ENCODE measurements at places on chromosomes 6 and 20.

DNA sequence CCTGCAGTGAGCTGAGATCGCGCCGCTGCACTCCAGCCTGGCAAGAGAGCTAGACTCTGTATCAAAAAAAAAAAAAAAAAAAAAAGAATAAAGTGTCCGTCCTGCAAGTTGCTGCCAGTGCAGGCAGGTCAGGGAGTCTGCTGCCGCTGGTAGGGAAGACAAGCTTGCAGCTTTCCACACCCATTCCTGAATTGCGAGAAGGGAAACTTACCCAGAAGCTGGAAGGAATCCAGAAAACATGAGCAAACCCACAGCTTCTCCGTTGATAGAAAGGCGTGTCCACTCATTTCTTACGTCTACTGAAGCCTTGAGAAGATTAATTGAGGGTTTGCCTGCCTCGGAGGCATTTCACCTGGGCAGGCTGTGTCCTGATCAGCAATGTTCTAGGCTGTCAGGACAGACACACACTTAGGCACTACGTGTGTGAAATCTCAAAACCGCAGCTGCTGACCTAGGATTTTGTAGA, 61.6 kb upstream of the DSP start:
- DNase-seq: no peak

- no peak for DNase-seq
Observed at GRCh38 chr20:49754596-49754995, 40.9 kb upstream of the B4GALT5 start.

- no peak for DNase-seq
Observed at GRCh38 chr6:148416330-148416965, 73.8 kb downstream of the SASH1 start.

GRCh38 chr6:28124350-28124970, at the start of gene ZSCAN16:
Gene ZSCAN16 (plus strand): TSS chr6:28124609. CDS start chr6:28125444, 835 bp downstream.
- DNase-seq: peak; percentile 70

GRCh38 chr6:122736163-122736562, 43.4 kb upstream of the FABP7 start:
- DNase-seq: no peak

GRCh38 chr6:41505122-41506049, 40.8 kb upstream of the FOXP4 start:
- DNase-seq: no peak

- DNase-seq: no peak
Observed at GRCh38 chr6:104349191-104349590, 510.5 kb downstream of the HACE1 start.

- DNase-seq: peak; percentile 31
Observed at GRCh38 chr6:90194371-90194841, 102.2 kb downstream of the BACH2 start.

DNA sequence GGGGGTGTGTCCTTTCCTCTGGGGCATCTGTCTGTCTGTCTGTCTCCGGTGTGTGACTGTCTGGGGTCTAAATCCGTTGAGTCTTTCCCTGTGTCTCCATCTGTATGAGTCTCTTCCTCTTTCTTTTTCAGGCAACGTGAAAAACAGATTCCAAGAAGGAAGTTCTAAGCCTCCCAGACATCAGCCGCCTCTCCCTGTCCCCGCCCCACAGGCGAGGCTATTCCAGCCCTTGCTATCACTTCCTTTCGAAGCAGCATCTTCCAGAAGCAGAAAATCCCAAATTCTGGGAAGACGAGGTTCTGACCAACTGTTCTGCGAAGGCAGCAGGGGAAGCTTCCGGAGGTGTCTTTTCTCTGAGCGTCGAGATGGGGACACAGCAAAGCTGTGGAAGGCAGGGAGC, 34.0 kb downstream of the PMEPA1 start:
- DNase-seq: no peak

- no peak for DNase-seq
Observed at GRCh38 chr20:61516346-61517208, 264.5 kb downstream of the CDH4 start.

GRCh38 chr6:54058236-54058635, 53.0 kb upstream of the MLIP start:
- DNase-seq: no peak

GRCh38 chr6:11008821-11009220, 35.3 kb downstream of the ELOVL2 start:
- no peak for DNase-seq

- no peak for DNase-seq
Observed at GRCh38 chr20:677957-678356, 2.4 kb upstream of the SCRT2 start.

DNA sequence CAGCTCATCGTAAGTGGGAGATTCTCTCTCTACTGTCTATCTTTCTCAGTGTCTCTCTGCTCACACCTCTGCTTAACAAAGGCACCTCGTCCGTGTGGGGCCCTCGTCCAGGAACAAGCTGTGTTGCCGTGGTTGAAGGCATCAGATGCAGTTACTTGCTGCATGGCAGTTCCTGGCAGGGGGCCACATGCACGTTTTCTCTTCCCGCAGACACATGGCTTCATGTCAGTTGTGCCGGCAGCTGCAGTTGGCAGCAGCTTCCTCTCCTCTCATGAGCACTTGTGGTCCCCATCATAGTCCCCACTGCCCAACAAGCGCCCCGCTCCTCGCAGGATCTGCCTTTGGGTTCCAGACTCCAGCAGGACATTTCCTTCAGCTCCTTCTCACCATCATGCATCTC, 7.1 kb upstream of the AFDN start:
- DNase-seq: no peak

DNA sequence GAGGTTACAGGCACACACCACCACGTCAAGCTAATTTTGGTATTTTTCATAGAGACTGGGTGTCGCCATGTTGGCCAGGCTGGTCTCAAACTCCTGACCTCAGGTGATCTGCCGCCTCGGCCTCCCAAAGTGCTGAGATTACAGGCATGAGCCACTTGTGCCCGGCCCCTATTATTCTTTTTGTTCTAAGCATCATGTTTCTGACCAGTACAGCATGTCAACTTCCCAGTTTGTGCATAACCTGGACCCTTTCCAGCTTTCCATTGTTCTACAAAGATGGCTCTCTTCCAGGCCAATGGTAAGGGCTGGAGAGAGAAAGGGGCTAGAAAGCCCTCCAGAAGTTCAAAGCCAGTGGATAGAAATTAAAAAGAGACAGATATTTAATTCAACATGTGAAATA, 91.3 kb upstream of the TNFAIP3 start:
- DNase-seq: no peak

GRCh38 chr6:112037783-112038216, 16.1 kb upstream of the CCN6 start:
- DNase-seq: no peak

- DNase-seq: no peak
Observed at GRCh38 chr20:18431206-18431605, 35.6 kb downstream of the DZANK1 start.

DNA sequence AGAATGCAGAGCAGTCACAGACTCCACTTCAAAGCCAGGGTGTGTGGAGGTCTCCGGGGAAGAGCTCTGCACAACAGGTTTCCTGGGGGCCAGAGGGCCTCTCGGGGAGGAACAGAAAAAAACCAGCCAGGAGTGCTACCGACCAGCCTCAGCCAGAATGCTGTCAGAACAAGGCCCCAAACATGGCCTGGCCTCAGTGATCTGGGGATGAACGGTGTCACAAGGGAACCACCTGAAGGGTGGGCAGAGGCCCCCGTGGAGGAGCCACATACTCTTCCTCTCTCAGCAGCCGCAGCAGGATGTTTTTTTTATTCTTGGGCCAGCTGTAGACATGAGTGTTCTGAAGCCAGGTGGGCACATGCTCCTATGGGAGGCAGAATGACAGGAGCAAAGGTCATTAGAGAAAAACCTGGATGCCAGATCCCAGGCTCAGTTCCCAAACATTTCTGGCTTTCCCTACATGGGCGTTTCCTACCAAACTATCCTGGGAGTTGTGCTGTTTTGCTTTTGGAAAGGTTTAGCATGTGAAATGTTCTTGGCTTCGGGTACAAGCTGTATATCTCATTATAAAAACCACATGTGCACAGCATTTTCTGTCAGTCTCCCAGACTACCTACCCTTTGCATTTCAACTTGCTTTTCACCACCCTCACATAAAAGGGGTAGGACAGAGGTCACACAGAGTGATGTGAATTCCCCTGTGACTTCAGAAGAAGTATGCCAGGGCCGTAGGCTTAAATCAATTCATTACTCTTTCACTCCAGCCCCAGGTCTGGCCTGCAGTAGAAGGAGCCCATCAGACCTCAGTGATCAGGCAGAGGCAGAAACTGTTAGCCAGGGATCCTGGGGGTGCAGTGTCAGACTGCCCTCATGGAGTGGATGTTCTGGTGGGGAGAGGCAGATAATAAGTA, 46.2 kb downstream of the TRAF3IP2 start:
- DNase-seq: no peak

DNA sequence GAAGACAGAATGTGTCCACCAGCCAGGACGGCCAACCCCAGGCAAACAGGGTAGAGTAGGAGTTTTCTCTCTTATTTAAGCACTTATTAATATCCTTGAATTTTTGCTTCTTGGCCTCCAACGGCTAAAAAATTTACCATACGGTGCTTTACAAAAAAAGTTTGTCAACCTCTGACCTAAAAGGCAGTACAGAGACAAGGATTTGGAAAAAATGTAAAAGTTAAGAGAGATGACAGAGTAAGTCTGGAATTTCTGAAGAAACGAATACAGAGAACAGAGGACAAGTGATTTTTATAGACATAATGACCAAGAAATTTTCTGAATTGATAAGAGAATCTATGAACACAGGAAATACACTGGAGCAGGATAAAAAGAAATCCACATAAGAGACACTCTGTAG, 10.2 kb downstream of the OSER1 start:
- no peak for DNase-seq

DNA sequence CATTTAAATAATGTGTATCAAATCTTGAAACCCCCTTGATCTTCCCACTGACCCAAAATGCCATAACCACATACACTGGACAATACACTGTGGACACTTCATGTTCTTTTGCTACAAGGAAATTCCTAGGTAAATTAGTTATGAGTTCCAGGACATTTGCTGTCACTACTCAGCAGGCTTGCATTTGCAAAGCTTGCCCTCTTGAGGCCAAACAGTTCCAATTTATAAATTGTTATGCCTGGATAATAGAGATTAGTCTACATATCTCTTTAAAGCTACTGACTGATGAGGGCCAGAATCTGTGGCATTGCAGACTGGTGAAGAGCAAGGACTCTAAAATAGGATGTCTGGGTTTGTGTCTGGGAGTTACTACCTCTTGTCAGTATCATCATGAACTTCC, 17.4 kb upstream of the RAB32 start:
- DNase-seq: no peak

- no peak for DNase-seq
Observed at GRCh38 chr6:159090530-159091480, 46.0 kb upstream of the TAGAP start.

GRCh38 chr6:148968771-148969602, 222.2 kb downstream of the UST start:
- no peak for DNase-seq

- DNase-seq: no peak
Observed at GRCh38 chr6:109397020-109397419, 14.8 kb upstream of the CD164 start.

- no peak for DNase-seq
Observed at GRCh38 chr6:85537055-85537494, 56.6 kb downstream of the SNX14 start.

GRCh38 chr20:34215711-34216381, 25.4 kb upstream of the ASIP start:
- peak; percentile 33 for DNase-seq

DNA sequence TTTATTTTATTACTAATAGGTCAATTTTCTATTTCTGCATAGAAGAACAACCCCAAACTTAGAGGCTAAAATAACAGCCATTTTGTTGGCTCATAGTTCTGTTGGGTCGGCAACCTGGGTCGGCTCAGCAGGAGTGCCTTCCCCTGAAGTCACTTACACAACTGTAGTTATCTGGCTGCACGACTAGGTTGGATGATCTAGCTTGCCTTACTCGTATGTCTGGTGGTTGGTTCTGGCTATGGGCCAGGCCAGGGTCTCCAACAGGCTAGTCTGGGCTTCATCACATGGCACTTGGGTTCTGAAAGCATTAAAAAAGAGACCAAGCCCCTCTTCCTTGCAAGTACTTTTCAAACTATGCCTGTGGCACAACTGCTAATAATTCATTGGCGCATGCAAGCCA, 53.5 kb downstream of the STXBP5 start:
- DNase-seq: no peak

GRCh38 chr6:158168040-158168289, at the start of gene SERAC1:
Gene SERAC1 (minus strand): TSS chr6:158168262. CDS start chr6:158158363, 9,899 bp downstream.
- no peak for DNase-seq

GRCh38 chr6:7687145-7688111, 38.5 kb upstream of the BMP6 start:
- DNase-seq: no peak

DNA sequence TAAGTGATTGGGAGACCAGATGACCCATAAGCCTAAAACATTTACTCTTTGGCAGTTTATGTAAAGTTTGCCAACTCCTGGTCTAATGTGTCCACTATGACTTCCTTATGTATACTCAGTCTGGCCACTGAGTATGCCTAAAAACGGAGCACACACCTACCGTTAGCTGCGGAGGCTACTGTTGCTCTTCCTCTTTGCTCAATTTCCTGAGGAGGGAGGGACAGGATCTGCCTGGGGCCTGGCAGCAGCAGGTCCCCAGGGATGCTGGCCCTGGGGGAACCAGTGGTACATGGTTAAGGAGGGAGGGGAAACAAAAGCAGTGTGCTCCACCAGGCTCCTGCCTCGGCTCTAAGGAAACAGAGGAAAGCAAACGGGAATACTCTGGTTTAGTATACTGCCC, 113.5 kb downstream of the CDYL start:
- DNase-seq: no peak

GRCh38 chr6:117681162-117681741, 6.0 kb downstream of the NUS1 start:
- DNase-seq: no peak

- peak; percentile 64 for DNase-seq
Observed at GRCh38 chr6:33073431-33073871, at the start of gene HLA-DPA1. Gene HLA-DPA1 (minus strand): TSS chr6:33073649.

DNA sequence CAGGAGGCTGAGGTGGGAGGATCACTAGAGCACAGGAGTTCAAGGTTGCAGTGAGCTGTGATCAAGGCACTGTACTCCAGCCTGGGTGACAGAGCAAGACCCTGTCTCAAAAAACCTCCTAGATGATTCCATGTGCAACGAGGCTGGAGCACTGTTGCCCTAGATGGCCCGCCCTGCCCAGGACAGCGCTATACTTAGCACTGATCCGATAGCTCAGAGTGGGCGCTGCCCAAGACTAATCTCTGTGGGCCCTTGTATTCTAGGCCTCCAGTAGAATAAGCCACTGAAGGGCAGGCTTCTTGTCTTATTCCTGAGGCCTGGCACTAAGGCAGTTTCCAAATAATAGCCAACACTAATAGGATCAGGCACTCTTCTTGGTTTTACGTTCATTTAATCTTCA, 41.0 kb downstream of the STK35 start:
- DNase-seq: no peak
